NCI-H1930 (cell line): ENCODE measurements at places on chromosomes 5 and 9.
A peak's percentile ranks its signal among the peaks of the same experiment; 100 is the strongest.

- no peak for DNase-seq
Observed at GRCh38 chr5:127940854-127941253, 142.7 kb upstream of the SLC12A2 start.

DNA sequence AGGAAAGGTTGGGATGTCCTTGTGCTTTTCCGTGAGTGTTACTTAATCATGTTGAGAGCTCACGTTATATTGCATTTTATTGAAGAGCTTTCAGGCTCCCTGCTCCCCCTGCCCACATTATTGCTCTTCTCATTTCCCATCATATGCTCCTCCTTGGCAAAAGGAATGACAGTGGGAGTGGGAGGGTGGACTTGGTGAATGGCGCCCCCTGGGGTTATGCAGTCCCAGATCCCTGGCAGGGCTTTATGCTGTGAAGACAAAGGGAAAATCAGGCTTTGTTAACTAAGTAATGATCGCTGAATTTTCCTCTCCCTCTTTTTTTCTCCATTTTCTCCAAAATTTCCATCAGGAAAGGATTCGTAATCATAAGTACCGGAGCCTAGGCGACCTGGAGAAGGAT, 166.6 kb downstream of the SMARCA2 start:
- no peak for DNase-seq

- no peak for DNase-seq
Observed at GRCh38 chr9:6330958-6331634, 2.9 kb downstream of the TPD52L3 start.

- DNase-seq, result no peak
Observed at GRCh38 chr5:186091-187041, 4.9 kb upstream of the LRRC14B start.

- DNase-seq, result no peak
Observed at GRCh38 chr5:80937584-80938356, 22.4 kb upstream of the RASGRF2 start.

GRCh38 chr9:122158202-122158601, 1.4 kb downstream of the NDUFA8 start:
- DNase-seq, result no peak

- no peak for DNase-seq
Observed at GRCh38 chr5:15566789-15567188, 66.8 kb downstream of the FBXL7 start.

DNA sequence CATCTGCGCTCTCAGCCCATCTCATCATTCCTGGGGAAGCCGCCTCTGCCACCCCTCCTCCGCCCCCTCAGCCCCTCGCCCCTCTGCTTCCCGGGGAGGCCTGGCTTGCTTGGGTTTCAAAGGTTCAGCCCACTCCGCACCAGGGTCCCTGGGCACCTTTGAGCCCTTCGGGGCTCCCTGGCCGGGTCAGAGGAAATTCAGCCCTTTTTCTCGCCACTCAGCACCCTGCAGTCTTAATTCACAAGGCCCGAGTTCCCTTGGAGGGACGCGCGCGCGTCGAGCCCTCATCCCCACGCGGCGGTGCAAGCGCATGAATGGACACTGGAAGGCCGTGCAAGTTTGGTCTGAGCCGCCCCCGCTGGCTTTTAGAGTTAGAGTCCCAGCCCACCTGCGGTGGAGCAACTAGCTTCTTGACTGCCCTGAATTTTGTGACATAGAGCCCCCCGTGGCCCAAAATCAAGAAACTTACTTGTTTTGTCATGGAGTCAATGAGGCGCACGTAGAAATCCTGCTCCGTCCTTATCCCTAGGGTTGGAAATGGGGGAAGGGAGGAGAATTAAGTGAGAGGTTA, 4.5 kb downstream of the EBF1 start:
- DNase-seq, result no peak

DNA sequence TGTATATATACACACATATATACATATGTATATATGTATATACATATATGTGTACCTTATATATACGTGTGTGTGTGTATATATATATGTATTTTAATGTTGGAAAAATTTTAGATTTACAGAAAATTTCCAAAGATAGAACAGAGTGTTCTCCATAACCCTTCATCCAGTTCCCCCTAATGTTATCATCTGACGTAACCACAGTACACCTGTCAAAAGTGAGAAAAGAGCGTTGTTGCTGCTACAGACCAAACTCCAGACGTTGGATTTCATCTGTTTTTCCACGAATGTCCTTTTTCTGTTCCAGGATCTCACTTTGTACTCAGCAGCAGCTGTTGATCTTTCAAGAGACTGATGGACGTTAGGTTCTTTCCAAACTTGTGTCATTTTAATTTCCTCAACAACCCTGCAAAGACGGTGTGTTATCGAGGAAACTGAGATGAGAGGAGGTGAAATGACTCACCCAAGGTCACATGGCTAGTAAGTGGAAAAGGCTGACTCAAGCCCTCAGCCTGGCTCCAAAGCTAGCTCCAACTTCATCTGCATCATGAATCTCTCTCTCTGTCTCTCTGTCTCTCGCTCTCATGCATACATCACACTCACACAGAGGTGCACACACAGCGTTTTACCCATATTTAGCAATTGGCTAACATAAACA, 17.0 kb upstream of the NTNG2 start:
- no peak for DNase-seq

DNA sequence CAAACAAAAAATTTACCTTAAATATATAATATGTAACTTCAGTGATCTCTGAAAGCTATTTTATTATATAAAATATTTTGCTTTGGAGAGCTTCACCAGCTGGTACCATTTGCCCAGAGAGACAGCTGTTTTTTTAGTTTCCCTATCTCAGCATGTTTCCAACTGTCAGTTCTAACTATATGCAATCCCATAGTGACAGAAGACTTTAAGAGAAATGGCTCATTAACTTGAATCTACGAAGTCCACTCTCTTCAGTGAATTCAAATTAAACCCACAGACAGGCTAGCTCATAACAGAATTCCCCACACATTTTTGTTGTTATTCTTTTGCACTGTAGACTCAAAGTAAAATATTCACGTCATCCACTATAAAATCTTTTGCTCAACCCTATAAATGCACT, 251.8 kb upstream of the POU5F2 start:
- DNase-seq, result no peak

GRCh38 chr5:108122702-108123101, 259.2 kb downstream of the FBXL17 start:
- no peak for DNase-seq

- no peak for DNase-seq
Observed at GRCh38 chr9:123663529-123663928, 266.4 kb downstream of the DENND1A start.

DNA sequence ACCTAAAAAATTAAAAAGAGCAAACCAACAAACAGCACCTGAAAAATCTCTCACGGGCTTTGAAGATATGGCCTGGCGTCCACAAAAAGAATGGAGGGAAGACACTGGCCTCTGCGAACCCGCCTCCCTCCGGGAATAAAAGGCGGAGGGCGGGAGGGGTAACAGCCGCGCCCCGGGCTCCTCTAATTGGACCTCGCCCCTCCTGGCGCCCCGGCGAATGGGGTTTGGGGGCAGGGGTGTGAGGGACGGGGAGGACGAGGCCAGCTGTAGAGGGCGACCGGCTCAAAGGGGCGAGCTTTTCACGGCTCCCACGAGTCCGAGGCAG, 753 bp downstream of the FANCC start:
- DNase-seq, result peak; percentile 70
